ENCODE measurements at places on chromosomes 11 and 22. TPM values are rescaled to one million over a fixed set of nuclear protein-coding genes. Genes with fewer than 3 reads are reported as not detected.

The ENTHD1 gene
- total RNA-seq = not detected

The MRE11 gene
- 48.9 TPM for total RNA-seq

The ANKK1 gene
- total RNA-seq = 0.22 TPM

The MS4A6E gene
- total RNA-seq = not detected

The HARBI1 gene
- 5.3 TPM for total RNA-seq

The APOL3 gene
- not detected for total RNA-seq

The CHRM1 gene
- total RNA-seq = not detected

The OR52E1 gene
- total RNA-seq = not detected

The AIFM3 gene
- total RNA-seq = 4.3 TPM

The SLC25A45 gene
- 0.47 TPM for total RNA-seq

The CEP57 gene
- 185 TPM for total RNA-seq

DNA sequence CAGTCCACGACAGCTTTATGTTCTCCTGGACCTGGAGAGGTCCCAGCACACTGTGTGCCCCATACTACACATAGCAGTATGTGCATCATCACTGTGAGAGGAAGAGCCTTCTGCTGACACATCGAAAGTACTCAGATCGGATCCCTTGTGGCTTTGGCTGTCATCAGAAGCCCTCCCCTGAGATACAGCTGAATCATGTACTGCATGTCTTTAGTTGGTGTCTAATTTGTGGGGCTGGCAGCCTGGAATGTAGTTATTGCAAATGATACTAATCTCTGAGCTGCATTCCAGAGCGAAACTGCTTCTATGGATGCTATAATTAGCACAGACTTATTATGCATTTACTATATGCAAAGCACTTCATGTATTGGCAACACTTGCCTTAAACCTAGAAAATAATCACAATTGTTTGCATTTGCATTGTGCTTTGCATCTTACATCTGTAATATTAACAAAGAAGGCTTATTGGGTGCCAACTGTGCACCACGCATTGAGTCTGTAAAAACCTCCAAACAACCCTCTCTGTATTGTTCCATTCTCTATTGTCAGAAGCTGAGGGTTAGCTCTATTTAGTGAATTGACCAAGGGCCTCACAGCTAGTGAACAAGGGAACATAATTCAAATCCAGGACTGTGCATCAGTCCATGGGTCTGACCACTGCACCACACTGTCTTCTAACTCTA, 89.2 kb upstream of the CRTAM start:
- no peak for DNase-seq

DNA sequence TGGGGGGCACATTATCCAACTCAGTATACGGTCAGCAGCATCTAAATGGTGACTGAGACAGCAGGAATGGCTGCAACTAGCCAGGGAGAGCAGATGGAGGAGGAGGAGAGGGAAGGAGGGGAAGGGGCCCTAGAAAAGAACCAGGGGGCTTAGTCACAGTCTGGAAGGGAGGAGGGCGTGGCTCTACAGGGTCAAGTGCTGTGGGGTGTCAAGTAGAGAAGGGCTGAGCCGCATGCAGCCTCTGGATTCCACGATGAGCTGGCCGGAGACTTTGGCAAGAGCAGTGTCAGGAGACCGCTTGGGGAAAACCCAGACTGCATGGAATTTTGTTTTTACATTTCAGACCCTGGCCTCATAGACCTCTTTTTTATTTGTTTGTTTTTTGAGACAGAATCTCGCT, 25.8 kb upstream of the PPFIA1 start:
- DNase-seq = no peak

- no peak for DNase-seq
These were observed 4.4 kb downstream of the CACNA1I start for GRCh38 chr22:39574779-39575551.

DNA sequence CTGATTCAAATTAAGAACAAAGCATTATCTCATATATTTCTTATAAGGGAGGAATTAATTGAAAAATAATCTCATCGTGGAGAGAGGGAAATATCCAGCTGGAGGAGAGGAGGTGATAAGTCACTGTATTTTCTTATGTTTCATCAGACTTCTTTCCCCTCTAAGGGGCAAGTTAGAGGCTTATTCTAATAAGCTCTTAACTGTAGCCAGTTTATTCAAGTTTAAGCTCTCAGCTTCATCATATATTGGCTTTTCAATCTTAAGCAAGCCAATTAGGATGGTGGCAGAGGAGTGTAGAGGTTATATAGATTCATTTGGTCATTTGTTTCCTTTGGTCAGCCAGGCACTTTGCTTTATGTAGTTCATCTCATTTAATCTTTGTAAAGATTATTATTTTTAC, 256.7 kb downstream of the GRM5 start:
- DNase-seq = no peak

- DNase-seq = no peak
These were observed 125.3 kb downstream of the C11orf91 start for GRCh38 chr11:33575311-33575710.

GRCh38 chr11:69601011-69601975, 39.7 kb upstream of the CCND1 start:
- DNase-seq = no peak

DNA sequence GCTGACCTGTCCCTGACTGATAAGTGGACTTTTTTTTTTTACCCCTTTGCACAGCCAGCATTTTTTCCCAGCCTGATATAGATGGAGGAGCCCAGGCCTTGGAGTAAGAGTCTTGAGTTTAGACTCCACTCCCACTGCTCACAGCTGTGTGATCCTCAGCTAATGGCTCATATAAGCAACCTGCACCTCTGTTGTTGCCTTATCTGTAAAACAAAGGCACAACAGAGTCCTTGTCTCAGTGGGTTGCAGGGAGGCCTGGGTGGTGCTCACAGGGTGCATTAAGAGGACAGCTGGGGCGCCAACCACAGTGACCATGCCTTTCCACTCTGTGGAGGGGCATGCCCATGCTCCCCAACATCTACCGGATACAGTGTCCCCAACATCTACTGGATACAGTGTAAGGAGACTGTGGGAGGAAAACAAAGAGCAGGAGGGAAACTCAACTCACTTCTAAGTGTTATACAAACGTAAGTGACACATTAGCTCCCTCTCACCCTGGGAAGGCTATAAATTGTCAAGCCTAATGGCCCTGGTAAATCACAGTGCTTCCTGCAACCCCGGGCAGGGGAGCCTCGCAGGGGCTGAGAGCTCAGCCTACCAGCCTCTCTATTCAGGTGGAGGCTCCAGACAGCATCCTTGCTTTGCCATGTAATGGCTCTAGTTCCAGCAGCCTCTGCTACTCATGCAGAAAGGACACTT, 109.5 kb downstream of the TENM4 start:
- peak; percentile 4 for DNase-seq

GRCh38 chr11:57427727-57428082, 784 bp upstream of the SLC43A3 start:
- no peak for DNase-seq

- DNase-seq = no peak
These were observed 21.6 kb upstream of the SLC36A4 start for GRCh38 chr11:93219440-93219839.

DNA sequence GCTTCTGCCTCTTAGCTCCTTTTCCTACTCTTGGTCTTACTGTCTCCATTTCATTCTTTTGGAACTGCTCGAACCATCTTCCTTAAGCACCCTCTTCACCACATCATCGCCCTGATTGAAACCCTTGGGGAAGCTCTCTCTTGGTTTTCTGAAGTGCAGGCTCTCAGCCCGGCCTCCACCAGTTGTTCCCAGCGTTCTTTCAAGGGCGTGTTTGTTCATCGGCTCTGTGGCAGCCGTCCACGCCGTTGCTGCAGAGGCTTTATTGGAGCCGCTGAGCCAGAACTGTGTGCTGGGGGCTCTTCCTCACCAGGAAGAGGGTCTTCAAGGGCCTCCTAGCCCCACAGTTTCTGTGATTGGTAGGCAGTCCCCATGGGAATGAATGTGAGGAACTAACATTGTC, 214.1 kb downstream of the TBC1D22A start:
- DNase-seq = no peak

DNA sequence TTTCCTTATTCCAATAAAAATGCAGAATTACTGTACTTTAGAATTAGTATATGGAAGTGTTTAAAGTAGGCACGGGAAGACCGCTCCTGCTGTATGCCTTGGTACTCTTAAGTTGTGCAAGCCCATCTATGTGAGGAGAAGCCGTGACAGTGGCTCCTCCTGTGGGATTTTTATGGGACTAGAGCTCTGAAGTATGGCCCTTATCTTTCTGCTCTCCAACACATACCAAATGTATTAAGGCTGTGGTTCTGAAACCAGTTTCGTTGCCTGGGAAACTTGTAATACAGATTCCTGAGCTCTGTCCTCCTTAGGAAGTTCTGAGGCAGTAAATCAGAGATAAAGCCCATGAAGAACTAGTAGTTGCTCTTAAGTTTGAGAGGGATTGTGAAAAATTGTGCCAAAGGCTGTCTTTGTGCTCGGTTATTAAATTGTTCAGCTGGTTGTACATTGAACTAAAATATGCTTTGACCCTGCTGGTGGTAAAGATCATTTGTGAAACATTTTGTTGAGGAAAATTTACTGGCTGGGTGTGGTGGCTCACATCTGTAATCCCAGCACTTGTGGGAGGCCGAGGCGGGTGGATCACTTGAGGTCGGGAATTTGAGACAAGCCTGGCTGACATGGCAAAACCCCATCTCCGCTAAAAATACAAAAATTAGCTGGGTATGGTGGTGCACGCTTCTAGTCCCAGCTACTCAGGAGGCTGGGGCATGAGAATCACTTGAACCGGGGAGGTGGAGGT, 29.3 kb downstream of the RTN3 start:
- no peak for DNase-seq

- DNase-seq = no peak
These were observed 6.3 kb downstream of the FXYD2 start for GRCh38 chr11:117818041-117818873.

All from neural progenitor cell (in vitro differentiated cells).